Tibial nerve (tissue), 4 donors: ENCODE measurements at places on chromosomes 13 and 19. TPM values are rescaled to one million over a fixed set of nuclear protein-coding genes. Genes with fewer than 3 reads are reported as not detected.

The ZNF112 gene
- 5.9 TPM for total RNA-seq

GRCh38 chr19:19335408-19336158, 15.0 kb downstream of the MAU2 start:
- H3K4me3 ChIP-seq: no peak overlapping the region
- DNase-seq: no peak
- no peak overlapping the region for H3K27ac ChIP-seq

- no peak overlapping the region for H3K27ac ChIP-seq
- no peaks in the 10 kb centered on the region for H3K36me3 ChIP-seq
- H3K4me1 ChIP-seq: peaks cover 16% of the 10 kb centered on the region
- no peaks in the 10 kb centered on the region for H3K27me3 ChIP-seq
- H3K4me3 ChIP-seq: no peak overlapping the region
- DNase-seq: no peak
Observed at GRCh38 chr19:11100049-11100448, 10.8 kb downstream of the LDLR start.

The PRSS57 gene
- total RNA-seq: not detected

GRCh38 chr19:35846038-35846668, 6.2 kb downstream of the NPHS1 start:
- no peaks in the 10 kb centered on the region for H3K36me3 ChIP-seq
- no peaks in the 10 kb centered on the region for H3K4me1 ChIP-seq
- H3K27me3 ChIP-seq: peaks cover 2% of the 10 kb centered on the region
- no peak overlapping the region for H3K4me3 ChIP-seq
- H3K27ac ChIP-seq: no peak overlapping the region

DNA sequence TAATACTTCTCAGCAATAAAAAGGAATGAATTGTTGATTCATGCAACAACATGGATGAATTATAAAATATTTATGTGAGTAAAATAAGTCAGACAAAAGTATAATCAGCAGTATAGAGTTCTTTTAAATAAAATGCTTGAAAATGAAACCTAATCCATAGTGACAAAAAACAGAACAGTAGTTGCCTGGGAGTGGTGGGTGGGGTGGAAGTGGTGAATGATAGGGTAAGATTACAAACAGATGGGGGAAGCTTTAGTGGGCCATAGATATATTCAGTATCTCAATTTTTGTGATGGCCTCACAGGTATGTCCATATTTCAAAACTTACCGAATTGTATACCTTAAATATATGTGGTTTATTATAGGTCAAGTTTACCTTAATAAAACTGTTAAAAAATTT, 124.9 kb upstream of the UBL3 start:
- H3K4me1 ChIP-seq: no peaks in the 10 kb centered on the region
- no peaks in the 10 kb centered on the region for H3K36me3 ChIP-seq
- H3K27me3 ChIP-seq: no peaks in the 10 kb centered on the region
- no peak overlapping the region for H3K27ac ChIP-seq
- DNase-seq: no peak

The ZNF285 gene
- 2.0 TPM for total RNA-seq

The ZNF490 gene
- total RNA-seq: 4.7 TPM

The S1PR2 gene
- total RNA-seq: 12.6 TPM

The GPR18 gene
- total RNA-seq: not detected
